ENCODE measurements at places on chromosomes 3 and 15. TPM values are rescaled to one million over a fixed set of nuclear protein-coding genes. Genes with fewer than 3 reads are reported as not detected.

DNA sequence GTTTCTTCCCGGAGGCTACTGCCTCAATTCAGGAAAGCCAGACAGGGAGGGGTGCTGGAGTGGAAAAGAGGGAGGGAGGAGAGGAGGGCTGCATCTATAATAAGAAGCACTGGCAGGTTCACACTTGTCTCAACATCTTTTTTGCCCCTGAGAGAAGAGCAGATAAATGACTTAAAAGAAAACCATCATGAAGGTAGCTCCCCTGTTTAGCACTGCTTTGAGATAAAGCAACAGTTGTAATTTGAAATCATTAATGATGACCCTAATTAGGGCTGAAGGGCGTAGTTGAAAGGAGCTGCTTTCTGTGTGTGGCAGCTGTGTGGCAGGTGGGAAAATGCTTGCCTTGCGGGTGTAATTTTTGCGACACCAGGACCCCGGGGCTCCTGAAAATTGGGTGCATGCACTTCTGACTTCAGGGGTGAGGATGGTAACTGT lies 222.8 kb upstream of the IL12A start:
- H3K4me1 ChIP-seq: no peaks in the 10 kb centered on the region
- no peaks in the 10 kb centered on the region for H3K36me3 ChIP-seq
- peak overlapping the region; percentile 94 for H3K27ac ChIP-seq
- H3K4me3 ChIP-seq: peak overlapping the region; percentile 78
- DNase-seq: no peak
- no peaks in the 10 kb centered on the region for H3K27me3 ChIP-seq

DNA sequence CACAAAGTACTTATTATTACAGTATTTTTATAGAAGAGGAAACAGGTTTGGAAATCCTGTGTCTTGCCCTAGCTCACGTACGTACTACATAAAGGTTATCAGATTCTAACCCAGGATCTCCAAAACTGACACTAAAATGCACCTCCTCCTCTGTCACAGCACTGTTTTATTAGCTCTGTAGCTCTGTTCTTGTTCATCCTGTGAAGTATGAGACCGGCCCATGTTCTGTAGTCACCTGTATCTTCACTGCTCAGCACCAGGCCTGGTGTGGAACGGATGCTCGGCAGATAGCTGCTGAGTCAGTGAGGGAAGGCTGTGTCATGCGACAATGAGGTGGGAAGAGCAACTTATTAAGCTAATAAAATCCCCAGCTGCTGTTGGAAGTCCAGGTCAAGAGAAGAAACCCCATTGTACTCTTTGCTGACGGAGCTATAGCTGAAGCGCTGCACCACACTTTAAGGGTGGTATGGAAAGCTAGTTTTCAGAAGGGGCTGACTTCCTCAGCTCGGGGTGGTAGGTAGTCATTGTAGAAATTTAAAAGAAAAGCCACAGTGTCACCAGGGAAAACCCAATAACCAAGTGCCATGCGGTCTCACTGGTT lies 22.8 kb downstream of the BCL2A1 start:
- no peaks in the 10 kb centered on the region for H3K36me3 ChIP-seq
- no peak overlapping the region for H3K27ac ChIP-seq
- H3K27me3 ChIP-seq: no peaks in the 10 kb centered on the region
- no peak overlapping the region for H3K4me3 ChIP-seq
- no peaks in the 10 kb centered on the region for H3K4me1 ChIP-seq
- no peak for DNase-seq

The RSRC1 gene
- total RNA-seq: 101 TPM

- no peak for DNase-seq
- no peak overlapping the region for H3K27ac ChIP-seq
- no peaks in the 10 kb centered on the region for H3K36me3 ChIP-seq
- no peaks in the 10 kb centered on the region for H3K27me3 ChIP-seq
- H3K4me1 ChIP-seq: peaks cover 6% of the 10 kb centered on the region
These were observed 60.5 kb downstream of the SLMAP start for GRCh38 chr3:57816471-57817095.

DNA sequence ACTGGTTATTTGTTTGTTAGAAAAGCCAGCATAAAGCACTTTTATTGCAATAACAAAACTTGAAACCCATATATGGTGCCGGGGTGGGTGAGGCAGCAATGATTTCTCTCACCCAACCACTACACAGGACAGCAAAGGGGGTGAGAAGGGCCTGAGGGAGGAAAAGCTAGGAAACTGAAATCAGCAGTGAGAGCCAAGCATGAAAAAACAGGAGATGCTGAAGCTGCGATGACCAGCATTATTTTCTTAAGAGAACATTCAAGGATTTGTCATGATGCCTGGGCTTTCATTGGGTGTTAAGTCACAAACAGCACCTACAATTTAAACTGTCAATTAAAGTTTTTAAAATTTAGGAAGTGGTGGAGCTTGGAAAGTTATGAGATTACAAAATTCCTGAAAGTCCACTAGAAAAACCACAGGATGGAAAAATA lies 11.9 kb upstream of the TM4SF4 start:
- H3K4me1 ChIP-seq: no peaks in the 10 kb centered on the region
- no peaks in the 10 kb centered on the region for H3K27me3 ChIP-seq

DNA sequence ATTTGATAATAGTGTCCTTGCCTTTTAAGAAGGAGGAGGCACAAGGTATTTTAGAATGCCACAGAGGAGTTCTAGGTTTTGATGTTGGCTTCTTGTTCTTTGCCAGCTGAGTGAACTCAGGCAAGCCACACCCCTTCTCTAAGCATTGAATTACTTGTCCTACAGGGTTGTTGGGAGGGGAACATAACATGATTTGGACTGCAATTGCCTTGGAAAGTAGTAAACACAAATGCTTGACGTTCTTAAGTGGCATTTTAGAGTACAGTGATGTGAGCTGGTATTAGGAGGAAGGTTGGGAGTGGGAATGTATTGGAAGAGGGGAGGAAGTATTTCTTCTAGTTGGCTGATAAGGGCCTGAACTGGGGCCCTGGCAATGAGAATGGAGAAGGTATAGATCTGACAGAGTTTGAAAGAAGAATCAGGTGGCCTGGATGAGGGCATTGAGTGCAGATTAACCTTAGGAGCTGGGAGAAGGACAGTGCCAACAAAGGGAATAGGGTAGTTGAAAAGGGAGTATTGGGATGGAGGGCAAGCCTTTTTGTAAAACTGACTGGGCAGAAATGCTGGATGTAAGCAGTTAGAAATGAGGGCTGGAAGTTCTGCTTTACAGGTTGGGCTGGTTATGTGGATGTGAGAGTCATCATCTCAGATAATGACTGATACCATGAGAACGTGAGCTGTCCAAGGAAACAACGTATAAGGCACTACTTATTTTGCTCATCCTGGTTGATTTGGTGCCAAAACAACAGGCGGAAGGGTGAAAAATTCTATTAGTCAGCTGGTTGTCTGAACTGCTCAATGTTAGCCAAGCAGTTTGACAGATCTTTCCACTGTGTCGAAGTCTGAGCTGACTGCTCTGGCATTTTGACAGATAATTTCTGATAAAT lies 16.7 kb downstream of the KAT2B start:
- H3K27ac ChIP-seq: peak overlapping the region; percentile 84
- H3K36me3 ChIP-seq: no peaks in the 10 kb centered on the region
- no peak overlapping the region for H3K4me3 ChIP-seq

Measured in breast epithelium (tissue), 4 donors.